ENCODE measurements at places on chromosomes 2 and 18.

- DNase-seq: no peak
Measured at GRCh38 chr18:33802955-33803354, 224.9 kb downstream of the ASXL3 start.

DNA sequence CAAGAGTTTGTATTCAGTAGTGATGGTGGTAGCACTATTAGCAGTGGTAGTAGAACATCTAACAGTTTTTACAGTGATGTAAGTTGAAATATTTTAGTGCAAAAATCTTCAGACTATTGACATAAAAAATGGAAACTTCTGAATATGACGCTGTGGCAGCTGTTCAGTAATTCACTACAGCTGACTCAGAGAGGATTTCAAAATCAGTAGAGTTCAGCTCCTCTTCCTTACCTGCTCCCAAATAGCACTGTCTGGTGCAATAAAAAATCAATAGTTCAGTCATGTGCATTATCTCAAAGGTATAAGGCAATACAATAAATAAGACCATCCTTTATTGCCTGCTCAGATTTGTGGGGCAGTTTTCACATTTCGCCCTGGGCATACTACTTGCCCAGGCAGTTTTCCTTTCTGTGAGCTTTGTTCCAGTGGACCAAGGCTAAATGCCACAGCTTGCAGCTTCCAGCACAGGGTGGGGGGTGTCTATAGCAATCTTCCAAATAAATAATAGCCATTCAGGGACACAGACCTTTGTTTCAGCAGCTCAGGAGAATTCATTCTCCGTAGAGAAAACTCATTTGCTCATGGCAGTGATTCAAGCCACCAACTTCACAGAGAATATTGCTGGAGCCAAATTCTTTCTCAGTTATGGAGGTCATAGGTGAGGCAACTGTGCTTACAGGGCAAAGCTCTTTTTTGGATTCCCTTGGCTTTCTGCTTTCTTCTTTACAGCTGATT is 33.9 kb upstream of the GORASP2 start:
- no peak for DNase-seq

DNA sequence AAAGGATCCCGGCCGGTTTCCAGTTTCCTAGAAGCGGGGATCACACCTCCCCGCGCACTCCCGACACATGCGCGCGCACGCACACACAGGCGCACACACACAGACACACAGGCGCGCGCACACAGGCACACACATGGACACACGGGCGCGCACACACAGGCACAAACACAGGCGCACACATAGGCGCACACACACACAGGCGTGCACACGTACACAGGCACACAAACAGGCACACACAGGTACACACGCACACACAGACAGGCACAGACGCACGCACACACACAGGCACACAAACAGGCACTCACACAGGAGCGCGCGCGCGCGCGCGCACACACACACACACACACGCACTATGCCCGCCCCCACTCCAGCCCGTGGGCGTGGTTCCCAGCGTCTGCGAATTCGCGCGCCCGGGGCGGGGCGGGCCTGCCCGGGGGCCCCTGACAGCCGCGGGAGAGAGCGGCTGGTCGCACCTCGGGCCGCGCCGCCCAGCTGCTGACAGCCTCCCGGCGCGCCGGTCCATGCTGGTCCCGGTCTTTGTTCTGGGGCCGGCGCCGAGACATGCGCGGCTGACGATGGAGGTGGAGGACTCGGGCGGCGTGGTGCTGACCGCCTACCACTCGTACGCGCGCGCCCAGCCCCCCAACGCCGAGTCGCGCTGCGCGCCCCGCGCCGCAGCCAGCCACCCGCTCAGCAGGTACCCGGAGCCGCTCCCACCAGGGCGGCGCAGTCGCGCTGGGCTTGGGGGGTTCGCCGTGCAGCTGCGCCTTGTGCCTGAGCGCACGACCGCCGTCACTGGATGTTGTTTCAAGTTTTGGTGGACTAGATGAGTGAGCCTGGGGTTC is at the start of gene ARHGAP28:
TSS of gene ARHGAP28 (plus strand) at position 470 of the 845 bp plus-strand sequence. CDS start at position 576, 106 bp downstream.
- DNase-seq: peak; percentile 99

GRCh38 chr18:44060197-44060596 is 620.5 kb upstream of the SETBP1 start:
- DNase-seq: no peak

DNA sequence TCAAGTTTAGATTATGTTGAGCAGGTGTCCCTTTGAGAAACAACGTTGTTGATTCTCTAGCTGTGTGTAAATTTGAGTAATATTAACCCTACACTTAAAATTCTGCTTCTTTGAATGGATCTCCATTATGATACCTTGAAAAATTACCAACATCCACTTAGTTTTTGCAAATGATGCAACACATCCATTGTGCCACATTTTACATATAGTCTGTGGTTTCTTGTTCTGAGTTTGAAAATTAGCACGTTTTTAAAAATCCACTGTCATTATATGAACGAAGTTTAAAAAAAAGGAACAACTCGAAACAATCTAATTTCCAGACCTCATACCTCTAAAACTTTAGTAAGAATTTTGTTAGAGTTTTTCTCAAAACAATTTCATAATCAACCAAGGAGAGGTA is 37.7 kb downstream of the PIK3C3 start:
- DNase-seq: no peak
